ENCODE measurements at places on chromosomes 5 and 9. TPM values are rescaled to one million over a fixed set of nuclear protein-coding genes. Genes with fewer than 3 reads are reported as not detected.

DNA sequence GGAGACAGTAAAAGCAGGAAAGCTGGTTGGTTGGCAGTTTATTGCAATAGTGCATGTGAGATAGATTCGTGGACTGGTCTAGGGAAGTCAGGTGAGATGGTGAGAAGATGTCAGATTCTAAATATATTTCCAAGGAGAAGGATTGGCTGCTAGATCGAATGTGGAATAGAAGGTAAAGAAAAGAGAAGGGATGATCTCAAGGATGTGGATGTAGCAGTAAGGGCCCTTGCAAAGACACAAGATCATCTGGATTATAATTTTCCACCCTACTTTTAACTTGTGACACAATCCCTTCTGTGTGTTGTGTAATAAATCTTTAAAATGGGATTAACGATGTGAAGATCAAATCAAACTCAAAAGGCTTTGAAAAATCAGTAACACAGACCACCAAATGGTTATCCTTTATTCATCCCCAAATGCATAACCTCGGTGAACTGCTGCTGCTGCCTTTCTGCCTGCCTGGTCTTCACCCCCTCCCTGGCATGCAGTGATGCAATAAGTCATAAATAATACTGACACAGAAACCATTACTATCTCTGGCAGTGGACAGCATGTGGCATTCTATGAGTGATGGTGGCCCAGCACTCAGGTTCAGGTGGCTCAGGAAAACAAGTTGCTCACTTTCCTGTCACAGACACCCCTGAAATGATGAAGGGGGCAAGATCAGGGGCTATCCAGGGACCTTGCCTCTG, 178.4 kb downstream of the FAM114A2 start:
- no peak for DNase-seq

DNA sequence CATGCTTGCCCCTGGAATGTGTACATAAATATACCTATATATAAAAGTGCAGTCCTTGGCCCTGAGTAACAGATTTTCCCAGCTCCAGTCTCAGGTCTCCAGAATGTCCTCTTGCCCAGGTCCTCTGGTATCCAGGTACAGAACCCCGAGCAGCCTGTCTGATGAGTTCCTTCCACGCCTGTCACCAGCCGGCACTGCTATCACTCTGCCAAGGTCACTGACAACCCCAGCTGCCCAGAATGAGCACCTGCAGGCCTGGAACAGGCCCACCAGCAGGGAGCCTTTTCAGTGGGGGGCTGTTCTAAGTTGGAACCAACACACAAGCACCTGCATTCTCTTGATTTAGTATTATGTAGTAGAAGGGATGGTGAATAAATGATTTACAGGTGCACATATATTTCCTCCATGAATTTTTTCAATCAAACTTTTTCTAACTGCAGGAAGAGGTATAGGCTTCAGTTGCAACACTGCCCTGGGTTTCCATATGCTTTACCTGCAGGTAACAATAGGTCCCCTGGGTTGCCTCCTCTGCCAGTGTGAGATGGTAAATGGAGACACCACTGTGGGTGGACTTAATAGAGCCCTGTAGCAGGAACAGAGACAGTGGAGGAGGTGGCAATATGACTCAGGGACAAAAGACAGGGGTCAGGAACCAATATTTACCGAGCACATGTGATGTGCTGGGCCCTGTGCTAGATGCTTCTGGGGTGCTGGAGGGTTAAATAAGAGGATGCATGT, 291.9 kb downstream of the SPOCK1 start:
- DNase-seq: no peak

GPX3 gene
- polyA plus RNA-seq: 1,788 TPM

FGF10 gene
- 7.5 TPM for polyA plus RNA-seq

GRCh38 chr5:140114341-140115185, 654 bp downstream of the PURA start:
- no peak for DNase-seq

- no peak for DNase-seq
These were observed 411.5 kb downstream of the PLK2 start for GRCh38 chr5:58048185-58048925.

DNA sequence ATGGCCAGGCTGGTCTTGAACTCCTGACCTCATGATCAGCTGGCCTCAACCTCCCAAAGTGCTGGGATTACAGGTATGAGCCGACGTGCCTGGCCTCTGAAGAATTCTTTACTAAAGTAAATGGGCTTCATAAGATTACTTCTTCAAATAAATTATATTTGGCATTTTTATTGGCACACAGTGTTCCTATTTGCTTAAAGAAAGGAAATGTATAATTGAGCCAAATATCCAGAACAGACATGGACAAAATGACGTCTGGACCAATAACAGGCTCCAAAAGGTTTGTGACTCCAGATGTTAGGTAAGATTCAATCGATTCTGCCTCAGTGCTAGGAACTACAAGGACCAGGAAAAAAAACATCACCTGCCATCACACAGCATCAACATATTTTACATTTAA, 40.7 kb downstream of the ECPAS start:
- DNase-seq: no peak

GRCh38 chr5:67021521-67021920, 175.1 kb downstream of the CD180 start:
- no peak for DNase-seq

DNA sequence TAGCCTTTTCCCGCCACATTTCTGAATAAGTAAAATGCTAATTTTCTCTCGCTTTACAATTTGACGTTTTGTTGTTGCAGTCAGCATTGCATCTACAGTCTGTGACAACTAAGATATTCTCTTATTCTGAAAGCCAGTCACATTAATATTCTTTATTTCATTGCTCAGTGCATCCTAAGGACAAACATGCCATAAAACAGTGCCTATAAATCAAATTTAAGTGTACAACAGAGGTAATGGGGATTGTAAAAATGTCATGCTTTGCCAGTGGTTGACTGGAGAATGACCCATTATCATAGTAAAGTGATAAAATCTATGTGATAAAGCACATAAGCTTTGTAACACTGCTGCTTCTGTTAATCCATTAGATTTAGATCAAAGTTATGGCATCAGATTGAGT, 1850.0 kb upstream of the ACO1 start:
- DNase-seq: no peak

GRCh38 chr9:32918628-32919027, 82.8 kb downstream of the APTX start:
- DNase-seq: no peak

SLC36A2 gene
- polyA plus RNA-seq: 5.7 TPM

DNA sequence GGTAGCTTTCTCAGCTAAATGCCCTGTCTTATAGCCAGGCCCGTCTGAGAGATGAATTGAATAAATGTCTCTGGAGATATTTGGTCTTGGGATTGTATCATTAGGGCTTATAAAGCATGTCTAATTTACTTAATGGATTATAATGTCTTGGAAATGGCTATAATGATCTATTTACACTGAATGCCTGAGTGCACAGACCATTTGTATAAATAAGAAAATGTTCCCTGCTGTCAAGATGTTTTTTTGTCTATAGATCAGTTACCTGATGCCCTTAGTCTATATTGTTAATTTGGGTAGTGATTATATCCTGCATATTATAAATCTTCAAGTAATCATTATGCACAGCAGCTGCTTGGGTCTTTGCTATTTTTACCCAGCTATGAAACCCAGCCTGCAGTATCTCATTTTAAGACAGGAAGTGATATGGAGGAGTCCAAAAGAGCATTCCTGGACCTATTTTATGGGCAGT, 112.9 kb upstream of the ACTBL2 start:
- no peak for DNase-seq

ADRB2 gene
- polyA plus RNA-seq: 0.40 TPM

FOXD4L5 gene
- polyA plus RNA-seq: 0.10 TPM

DNA sequence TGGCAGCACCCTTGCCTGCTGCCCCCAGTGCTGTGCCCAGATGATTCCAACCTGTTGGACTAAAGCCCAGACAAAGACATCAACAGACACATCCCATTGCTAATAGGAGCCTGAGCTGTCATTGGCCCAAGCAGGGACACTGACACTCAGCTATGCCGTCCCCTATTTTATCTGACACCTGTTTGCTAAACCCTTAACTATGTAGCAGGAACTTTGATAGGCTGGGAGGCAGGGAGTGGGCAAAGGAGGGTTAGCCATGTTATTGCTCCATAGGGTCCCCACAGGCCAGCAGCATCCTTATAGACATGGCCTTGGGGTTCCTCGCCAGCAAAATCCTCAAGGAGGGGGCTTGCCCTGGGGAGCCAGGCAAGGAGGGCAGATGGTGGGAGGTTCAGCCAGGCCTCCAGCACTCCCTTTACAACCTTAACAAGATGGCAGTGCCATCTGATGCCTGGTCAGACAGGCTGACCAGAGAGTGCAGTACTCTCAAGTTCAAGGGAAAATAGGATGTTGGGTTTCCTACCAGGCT, 50.4 kb upstream of the CDKN2AIPNL start:
- no peak for DNase-seq

DNA sequence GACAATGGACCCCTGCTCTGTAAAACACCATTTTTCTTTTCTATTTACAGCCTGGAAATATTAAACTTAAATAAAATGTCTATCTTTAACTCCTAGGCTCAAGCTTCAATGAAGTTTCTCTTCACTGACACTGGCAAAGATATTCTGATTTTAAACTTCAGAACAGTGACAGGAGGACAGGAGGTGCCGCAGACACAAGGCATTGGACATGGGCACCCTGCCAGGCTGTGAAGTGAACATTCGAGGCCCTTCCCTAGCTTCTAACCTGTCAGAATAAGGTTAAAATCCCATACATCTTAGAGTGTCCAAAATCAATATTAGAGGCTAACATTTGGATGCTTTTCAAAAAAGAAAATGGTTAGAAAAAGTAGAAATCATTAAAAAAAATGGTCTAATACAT, 9.2 kb downstream of the SEMA5A start:
- DNase-seq: no peak

DNA sequence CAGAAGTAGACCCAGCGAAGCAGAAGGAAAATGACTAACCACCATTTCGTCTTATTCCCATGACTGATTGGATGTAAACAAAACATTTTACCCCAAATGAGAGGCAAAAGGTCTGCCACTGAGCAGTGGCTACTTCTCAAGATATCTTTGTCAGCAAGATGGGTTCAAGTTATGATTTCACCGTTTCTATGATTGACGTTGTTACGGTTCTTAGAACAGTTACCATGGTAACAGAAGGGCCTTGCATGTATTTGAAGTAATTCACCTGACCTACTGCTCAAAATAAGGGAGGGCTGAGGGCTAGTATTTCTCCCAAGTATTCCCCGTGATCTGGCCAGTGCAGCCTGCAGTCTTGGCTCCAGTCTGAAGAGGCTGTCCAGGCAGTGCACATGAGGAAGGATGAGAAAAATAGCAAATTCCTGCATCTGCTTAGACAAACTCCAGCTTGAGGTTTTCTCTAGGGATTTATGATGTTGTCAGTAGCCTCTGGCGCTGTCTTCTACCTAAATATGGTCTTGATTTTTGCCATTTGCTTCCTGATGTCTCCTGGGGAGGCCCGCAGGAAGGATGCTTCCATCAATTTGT, 372.7 kb downstream of the TMEM38B start:
- no peak for DNase-seq

C9orf153 gene
- polyA plus RNA-seq: not detected

- no peak for DNase-seq
These were observed 17.0 kb downstream of the OR13J1 start for GRCh38 chr9:35852876-35853865.

NSG2 gene
- 0.17 TPM for polyA plus RNA-seq

PDZD2 gene
- polyA plus RNA-seq: 20.2 TPM

DNA sequence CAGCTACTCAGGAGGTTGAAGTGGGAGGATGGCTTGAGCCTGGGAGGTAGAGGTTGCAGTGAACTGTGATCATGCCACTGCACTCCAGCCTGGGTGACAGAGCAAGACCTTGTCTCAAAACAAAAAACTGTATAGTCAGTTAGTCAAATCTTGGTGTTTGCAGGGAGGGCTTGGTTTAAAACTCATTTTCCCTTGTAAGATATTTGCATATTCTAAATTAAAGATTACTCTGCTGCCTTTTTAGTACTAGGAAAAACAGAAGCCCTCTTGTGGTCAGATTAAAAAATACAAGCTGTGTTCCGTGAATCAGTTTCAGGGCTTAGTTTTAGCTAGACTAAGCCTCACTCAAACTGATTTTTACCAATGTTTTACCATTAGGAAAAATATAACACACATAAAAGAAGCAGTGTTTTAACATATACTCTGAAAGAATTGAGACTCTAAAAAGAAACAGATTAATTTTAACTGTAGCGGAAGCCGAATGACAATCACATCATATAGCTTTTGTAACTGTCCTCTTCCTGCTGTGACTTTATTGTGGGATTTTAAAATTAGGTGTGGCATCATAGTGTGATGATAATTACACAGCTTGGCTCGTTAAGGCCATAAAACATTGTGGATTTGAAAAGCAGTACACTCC, 84.9 kb upstream of the BASP1 start:
- no peak for DNase-seq

SOX30 gene
- polyA plus RNA-seq: 0.65 TPM

DNA sequence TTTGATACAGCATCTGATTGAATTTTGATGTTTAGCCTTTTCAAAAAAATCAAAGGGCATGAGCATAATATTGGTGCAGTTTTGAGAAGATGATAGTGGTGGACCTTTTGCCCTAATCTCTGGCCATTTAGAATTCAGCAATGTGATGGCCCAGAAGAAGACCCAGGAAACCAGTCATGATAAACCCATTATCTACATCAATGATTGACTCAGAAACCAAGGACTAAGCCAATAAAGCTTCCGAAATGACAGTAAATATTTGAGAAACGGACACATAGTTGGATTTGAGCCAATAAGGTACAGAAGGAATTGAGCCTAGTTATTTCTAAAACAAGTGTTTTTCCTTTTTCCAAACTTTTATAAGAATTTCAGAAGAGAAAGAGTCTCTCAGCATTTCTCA, 1158.8 kb upstream of the DMAC1 start:
- DNase-seq: no peak

DNA sequence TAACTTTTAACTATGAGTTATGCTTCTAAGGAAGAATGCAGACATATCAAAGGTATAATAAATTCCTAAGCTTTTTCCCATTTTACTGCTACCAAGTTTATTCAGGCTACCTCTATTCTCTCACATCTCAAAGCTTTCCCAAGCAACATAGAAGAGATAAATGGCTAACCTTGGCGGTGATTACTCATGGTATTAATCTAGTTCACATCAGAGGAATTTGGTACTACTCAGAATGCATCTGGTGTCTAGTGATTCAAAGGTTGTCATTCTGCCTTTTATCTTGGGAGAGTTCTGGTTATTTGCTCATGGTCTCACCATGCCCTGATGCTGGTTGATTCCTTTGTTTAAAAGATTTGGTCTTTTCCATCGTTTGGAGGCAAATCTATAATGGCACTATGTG, 182.7 kb downstream of the TAF11L14 start:
- DNase-seq: no peak

THBS4 gene
- polyA plus RNA-seq: 15.9 TPM

OLFM1 gene
- polyA plus RNA-seq: 5.7 TPM

DNA sequence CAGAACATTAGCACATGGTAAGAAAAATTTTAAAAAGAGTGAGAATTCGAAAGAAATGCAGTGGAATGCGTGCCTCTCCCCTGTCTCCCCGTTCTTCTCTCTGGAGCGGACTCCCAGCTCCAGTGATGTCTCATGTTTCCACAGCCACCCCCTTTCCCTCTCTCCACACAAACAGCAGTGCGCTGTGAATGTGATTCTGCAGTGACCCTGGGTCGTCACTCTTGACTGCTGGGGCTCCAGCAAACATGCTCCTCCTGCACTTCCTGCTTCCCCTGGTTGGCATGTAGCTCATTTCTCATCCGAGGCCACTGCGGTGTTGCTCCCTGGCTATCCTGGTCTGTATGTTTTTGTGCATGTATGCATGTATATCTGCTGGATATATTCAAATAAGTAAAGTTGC, 13.3 kb downstream of the PHF2 start:
- DNase-seq: no peak

- no peak for DNase-seq
These were observed 446.2 kb upstream of the RIOK2 start for GRCh38 chr5:97629276-97629675.

ZBED3 gene
- polyA plus RNA-seq: 31.6 TPM
